ENCODE measurements at places on chromosomes 11 and 22. TPM values are rescaled to one million over a fixed set of nuclear protein-coding genes. Genes with fewer than 3 reads are reported as not detected.

DNA sequence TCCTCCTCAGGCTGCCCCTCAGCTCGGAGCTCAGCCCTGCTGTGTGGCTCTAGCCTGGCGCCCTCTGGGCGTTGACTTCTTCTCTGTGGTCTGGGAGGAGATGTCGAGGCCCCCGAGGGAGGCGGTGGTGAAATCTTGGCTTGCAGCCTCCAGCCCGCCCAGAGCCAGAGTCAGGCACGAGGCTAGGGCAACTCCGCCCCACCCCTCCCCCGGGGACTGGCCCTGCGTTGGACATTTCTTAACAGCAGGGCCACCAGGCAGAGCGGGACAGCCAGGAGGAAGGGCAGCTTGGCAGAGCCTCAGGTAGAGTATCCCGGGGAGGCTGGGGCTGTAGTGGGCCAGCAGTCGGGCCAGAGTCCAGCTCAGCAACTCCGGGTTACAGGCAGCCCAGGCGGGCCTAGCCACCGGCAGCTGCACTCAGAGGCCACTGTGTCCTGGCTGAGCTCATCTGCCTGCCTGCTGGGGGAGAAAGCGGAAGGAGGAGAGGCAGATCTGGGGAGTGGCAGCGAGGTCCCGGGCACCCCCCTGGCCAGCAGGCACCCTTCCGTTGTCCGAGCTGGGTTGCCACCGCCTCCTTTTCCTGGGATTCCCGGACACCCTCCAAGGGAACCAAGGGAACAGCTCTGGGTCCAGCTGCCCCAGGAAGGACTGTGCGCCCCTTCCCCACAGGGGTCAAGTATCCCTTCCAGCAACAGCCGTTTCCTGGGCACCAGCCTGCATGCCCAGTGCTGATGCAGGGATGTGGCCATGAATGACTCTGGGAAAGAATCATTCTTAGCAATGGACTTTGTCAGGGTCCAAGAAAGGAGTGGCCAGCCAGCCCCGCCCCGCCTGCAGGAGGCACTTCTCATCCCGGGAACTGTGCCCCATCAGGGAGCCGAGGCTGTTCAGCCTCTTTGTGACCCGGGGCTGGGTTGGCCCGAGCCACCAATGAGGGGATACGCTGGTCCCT, at the start of gene ALDH3B1:
Gene ALDH3B1 (plus strand): TSS at position 238 of the 952 bp plus-strand sequence. CDS start 4,971 bp downstream, outside the sequence.
- peak; percentile 53 for DNase-seq
- no peak within 1 kb of the TSS for H3K4me3 ChIP-seq
- peaks cover 19% of the 10 kb centered on the region for H3K4me1 ChIP-seq
- H3K27me3 ChIP-seq, result no peaks in the 10 kb centered on the region
- H3K27ac ChIP-seq, result peak within 1 kb of the TSS; percentile 60

DNA sequence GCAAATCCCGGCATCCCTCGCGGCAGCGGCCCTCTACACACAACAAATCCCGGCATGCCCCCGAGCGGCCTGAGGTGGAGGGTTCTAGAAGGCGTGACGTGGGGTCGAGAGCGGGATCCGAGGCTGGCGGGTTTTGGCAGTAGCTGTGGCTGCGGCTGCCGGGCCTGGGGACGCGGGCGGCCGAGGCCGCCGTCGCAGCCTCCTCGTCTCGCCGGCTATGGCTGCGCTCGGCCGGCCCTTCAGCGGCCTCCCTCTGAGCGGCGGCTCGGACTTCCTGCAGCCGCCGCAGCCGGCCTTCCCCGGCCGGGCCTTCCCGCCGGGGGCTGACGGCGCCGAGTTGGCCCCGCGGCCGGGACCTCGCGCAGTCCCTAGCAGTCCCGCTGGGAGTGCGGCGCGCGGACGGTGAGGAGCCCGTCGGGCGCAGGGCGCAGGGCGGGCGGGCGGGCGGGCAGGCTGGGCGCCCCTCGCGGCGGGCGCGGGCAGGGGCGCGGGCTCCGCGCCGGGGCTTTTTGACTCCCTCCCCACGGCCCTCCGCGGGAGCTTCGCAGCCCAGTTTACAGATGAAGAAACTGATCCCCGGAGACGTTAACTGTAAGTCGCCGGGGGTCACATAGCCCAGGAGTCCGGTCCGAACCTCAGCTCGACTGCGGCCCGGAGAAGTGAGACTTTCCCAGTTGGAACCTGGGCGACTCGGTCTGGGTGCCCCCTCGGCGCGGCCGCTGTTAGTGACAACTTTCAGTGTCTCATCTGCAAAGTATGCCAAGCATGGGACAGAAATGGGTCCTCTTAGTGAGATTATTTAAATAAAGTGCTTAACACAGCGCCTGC, at the start of gene CCDC117:
Gene CCDC117 (plus strand): TSS at position 63 of the 828 bp plus-strand sequence. CDS start 155 bp downstream, at position 218.
- peak within 1 kb of the TSS; percentile 96 for H3K27ac ChIP-seq
- peak within 1 kb of the TSS; percentile 95 for H3K4me3 ChIP-seq
- peak; percentile 94 for DNase-seq
- peaks cover 30% of the 10 kb centered on the region for H3K36me3 ChIP-seq
- H3K4me1 ChIP-seq, result peaks cover 13% of the 10 kb centered on the region

DNA sequence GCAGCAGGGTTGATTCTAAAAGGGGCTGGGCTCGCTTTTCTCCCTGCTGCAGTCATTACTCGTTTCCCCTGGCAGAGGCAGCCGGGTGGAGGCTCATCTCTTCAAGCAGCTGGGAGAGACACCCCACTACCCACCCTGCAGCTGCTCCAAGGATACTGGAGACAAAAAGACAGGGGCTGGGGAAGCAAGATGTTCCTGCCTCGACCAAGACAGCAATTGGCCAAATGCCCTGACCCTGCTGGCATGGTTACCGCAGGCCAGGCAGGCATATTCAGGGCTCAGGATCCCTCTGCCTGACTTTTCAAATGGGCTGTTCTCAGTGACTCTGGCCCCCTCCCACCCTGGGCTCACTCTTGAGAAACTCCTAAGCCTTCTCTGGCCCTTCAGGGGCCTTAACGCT, 6.8 kb upstream of the RGL4 start:
- no peak overlapping the region for H3K4me3 ChIP-seq
- no peaks in the 10 kb centered on the region for H3K27me3 ChIP-seq
- no peak for DNase-seq
- H3K27ac ChIP-seq, result no peak overlapping the region
- H3K36me3 ChIP-seq, result peaks cover 20% of the 10 kb centered on the region
- no peaks in the 10 kb centered on the region for H3K4me1 ChIP-seq

- peaks cover 10% of the 10 kb centered on the region for H3K4me1 ChIP-seq
- H3K4me3 ChIP-seq, result no peak overlapping the region
- no peak overlapping the region for H3K27ac ChIP-seq
These were observed 25.0 kb downstream of the CASP12 start for GRCh38 chr11:104873252-104873651.

- no peaks in the 10 kb centered on the region for H3K36me3 ChIP-seq
- H3K27ac ChIP-seq, result no peak overlapping the region
- H3K27me3 ChIP-seq, result no peaks in the 10 kb centered on the region
- no peak overlapping the region for H3K4me3 ChIP-seq
- peaks cover 18% of the 10 kb centered on the region for H3K4me1 ChIP-seq
These were observed 341.7 kb upstream of the MTNR1B start for GRCh38 chr11:92627615-92628256.

GRCh38 chr11:27837895-27838563, 137.8 kb upstream of the BDNF start:
- H3K4me1 ChIP-seq, result no peaks in the 10 kb centered on the region
- H3K4me3 ChIP-seq, result no peak overlapping the region
- no peaks in the 10 kb centered on the region for H3K36me3 ChIP-seq
- no peak overlapping the region for H3K27ac ChIP-seq

The CADM1 gene
- total RNA-seq, result 27.3 TPM

GRCh38 chr22:38260761-38261681, 11.8 kb downstream of the TMEM184B start:
- no peak overlapping the region for H3K4me3 ChIP-seq
- peaks cover 52% of the 10 kb centered on the region for H3K4me1 ChIP-seq
- peak overlapping the region; percentile 43 for H3K27ac ChIP-seq
- peaks cover 5% of the 10 kb centered on the region for H3K36me3 ChIP-seq

- peak; percentile 45 for DNase-seq
- H3K36me3 ChIP-seq, result no peaks in the 10 kb centered on the region
- peaks cover 18% of the 10 kb centered on the region for H3K4me1 ChIP-seq
- no peak overlapping the region for H3K27ac ChIP-seq
- peak overlapping the region; percentile 54 for H3K4me3 ChIP-seq
These were observed 7.0 kb downstream of the SEPTIN3 start for GRCh38 chr22:41976070-41976901.

The INS gene
- 0.62 TPM for total RNA-seq

The TMEM151A gene
- 2.2 TPM for total RNA-seq

DNA sequence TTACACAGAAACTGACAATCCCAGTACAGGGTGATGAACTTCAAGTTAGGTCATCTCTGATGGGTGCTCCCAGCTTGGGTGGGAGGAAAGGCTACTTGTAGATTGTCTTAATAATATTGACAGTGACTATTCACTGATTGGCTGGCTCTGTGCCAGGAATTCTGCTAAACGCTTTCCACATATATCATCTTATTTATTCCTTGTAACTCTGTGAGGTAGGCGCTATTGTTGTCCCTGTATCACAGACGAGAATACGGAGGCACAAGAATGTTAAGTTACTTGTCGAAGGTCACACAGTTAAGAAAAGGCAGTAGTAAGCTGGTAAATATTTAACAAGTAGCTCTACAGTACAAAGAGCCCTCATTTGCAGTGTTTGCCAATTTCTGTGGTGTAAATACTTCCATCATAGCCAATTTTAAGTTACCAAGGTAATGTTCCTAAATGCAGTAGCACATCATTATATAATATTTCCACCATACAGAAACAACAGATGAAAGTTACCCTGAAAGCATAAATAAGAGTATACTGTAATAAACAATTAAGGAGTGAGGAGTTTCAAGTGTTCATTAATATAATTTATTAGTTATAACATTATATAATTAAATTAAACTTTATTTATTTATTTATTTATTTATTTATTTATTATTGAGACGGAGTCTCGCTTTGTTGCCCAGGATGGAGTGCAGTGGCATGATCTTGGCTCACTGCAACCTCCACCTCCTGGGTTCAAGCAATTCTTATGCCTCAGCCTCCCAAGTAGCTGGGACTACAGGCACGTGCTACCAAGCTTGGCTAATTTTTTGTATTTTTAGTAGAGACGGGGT, 11.5 kb upstream of the TIMP3 start:
- no peaks in the 10 kb centered on the region for H3K27me3 ChIP-seq
- no peaks in the 10 kb centered on the region for H3K36me3 ChIP-seq
- peaks cover 7% of the 10 kb centered on the region for H3K4me1 ChIP-seq

The A4GALT gene
- 16.8 TPM for total RNA-seq

The SLC22A6 gene
- not detected for total RNA-seq

The SHISAL1 gene
- 2.7 TPM for total RNA-seq

DNA sequence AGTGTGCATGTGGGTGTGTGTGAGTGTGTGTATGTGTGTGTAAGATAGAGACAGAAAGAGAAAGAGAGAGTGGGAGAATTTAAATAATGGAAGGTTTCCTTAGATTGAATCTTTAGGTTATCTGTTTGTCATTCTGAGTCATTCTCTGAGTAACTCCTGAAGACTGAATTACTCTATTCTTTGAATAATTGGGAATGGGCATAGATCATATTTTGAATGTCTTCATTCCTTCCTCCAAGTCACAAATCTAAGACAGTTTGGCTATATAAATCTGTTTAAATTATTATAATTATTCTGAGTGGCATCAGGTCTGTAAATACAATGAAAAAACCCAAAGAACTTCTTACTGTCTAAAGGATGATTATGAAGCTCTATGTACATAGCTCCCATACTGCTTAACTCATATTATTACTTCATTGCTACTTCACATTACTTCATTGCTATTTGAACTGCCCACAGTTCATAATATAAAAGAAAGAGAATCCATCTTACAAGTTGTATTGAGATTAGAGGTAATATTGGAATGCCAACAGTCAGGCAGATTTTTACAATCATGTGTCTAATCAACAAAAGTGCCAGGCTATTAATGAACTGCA, 346.6 kb upstream of the CCDC179 start:
- H3K36me3 ChIP-seq, result peaks cover 11% of the 10 kb centered on the region
- H3K27me3 ChIP-seq, result no peaks in the 10 kb centered on the region
- no peak overlapping the region for H3K27ac ChIP-seq
- H3K4me1 ChIP-seq, result no peaks in the 10 kb centered on the region

DNA sequence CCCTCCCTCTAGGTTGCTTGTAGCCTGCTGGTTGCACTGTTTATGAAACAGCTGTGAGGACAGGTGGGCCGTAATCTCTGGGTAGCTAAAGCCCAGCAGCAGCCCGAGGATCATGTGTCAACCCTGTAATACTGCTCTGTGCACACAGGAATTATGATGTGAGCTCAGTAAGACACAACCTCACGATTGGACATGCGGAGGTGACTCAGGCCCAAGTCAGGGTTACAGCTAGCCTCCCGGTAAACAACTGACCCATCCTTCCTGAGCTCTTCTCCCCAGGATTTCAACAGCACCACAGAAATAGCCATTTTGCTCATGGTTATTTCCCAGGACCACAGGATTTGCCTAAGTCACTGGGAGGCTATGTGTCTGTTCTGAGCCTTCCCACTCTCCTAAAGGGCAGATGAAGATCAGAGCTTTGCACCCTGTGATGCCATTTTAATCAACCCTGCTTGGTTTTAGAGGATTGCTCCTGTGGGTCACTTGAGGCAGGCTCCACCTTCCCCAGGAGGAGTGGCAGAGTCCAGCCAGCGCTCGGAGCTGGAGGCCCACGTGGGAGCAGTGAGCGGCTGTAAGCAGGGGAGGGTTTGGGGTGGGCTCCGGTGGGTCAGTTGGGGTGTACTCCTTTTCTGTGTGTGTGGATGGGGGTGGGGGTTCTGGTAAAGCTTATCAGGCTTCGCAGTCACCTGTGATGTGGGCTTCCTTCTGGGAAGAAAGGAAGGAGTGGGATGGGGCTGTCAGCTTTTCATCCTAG, at the start of gene AMPD3:
Gene AMPD3 (plus strand): TSS at position 387 of the 754 bp plus-strand sequence. CDS start 6,256 bp downstream, outside the sequence.
- peaks cover 35% of the 10 kb centered on the region for H3K4me1 ChIP-seq
- H3K4me3 ChIP-seq, result no peak within 1 kb of the TSS
- no peaks in the 10 kb centered on the region for H3K36me3 ChIP-seq
- H3K27ac ChIP-seq, result peak within 1 kb of the TSS; percentile 53
- H3K27me3 ChIP-seq, result peaks cover 23% of the 10 kb centered on the region
- DNase-seq, result no peak

The APOA4 gene
- total RNA-seq, result not detected
